Foreskin keratinocyte (primary cell): ENCODE measurements at places on chromosomes 13 and 19.

- peak; percentile 35 for DNase-seq
These were observed 7.8 kb downstream of the SOX21 start for GRCh38 chr13:94704377-94705080.

- no peak for DNase-seq
These were observed 45.5 kb downstream of the IER2 start for GRCh38 chr19:13195678-13196077.

DNA sequence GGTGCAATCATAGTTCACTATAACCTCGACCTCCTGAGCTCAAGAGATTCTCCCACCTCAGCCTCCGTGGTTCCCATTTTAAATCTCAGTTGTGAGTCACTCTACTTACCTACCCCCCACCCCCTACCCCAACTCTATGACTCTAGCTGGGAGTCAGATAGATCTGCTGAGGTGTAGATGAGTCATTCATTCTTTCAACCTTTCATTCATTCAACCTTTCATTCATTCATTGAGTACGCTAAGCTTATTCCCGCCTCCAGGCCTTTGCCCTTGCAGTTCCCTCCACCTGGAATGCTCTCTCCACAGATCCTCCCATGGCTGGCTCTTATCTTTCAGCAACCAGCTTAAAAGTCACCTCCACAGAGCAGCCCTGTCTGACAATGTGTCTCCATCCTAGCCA lies 1.1 kb upstream of the MAST1 start:
- DNase-seq, result peak; percentile 70

DNA sequence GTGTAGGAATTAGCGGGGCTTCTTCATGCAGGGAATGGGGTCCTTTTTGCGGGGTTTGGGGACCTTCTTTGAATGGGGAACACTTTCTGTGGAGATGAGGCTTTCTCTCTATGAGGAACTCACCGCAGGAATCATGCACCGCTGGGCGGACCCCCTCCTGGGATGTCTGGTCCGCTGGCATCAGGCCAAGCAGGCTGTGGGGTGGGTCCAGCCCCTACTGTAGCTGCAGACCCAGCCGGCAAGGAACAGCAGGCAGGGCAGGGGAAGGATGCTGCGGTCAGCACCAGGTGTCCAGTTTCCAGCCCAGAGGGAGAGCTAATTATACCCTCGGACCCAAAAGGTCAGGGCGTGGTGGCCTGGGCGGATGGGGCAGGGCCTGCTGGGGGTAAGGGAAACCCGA lies 1.8 kb downstream of the MYBPC2 start:
- DNase-seq, result no peak

GRCh38 chr13:25966086-25966485 lies 85.7 kb downstream of the SHISA2 start:
- DNase-seq, result no peak

DNA sequence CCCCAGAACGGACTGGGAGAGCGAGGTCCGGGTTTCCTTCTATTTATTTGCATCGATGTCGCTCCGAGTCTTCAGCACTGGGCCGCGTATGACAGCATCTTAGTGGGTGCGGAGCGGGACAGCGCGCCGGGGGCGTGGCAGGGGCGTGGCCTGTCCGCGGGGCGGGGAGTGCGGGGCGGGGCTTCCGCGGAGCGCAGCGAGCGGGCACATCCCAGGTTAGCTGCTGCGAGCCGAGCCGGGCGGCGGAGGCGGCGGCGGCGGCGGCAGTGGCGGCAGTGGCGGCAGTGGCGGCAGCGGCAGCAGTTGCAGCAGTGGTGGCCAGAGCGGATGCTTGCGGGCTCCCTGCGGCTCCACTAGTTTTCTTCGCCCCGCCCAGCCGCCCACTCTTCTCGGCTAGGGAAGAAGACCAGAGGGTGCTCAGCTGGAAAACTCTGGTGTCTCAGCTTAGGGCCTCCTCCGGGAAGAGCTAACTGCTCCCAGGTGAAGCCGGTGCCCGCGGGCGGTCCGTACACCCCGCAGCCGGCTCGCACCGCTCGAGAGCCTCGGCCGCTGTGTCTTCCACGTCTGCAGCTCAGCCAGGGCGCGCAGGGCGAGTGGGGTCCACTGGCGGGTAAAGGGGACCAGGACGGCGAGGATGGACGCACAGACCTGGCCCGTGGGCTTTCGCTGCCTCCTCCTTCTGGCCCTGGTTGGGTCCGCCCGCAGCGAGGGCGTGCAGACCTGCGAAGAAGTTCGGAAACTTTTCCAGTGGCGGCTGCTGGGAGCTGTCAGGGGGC lies at the start of gene GPC5:
GPC5 (plus strand) TSS at position 209 of the 776 bp plus-strand sequence.
- no peak for DNase-seq
